ENCODE measurements at places on chromosomes 5 and 9.

- DNase-seq, result no peak
These were observed 100.5 kb upstream of the SPATA31D4 start for GRCh38 chr9:81827616-81828296.

DNA sequence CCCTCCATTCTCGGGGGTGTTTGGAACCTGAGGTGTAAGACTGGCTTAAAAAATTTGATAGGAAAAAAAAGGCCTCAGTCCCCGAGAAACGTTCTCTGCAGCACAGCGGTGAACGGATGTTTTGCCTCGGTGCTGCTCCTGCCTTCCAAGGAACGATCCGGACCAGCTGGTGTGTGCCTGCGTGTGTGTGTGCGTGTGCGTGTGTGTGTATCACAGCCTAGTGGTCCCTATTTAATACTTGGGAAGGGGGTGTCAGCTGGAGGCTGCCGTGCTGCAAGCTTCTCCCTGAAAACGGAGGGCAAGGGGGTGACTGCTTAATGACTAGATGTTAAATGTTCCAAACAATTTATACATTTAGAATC is 76.9 kb downstream of the LHX2 start:
- DNase-seq, result peak; percentile 11

DNA sequence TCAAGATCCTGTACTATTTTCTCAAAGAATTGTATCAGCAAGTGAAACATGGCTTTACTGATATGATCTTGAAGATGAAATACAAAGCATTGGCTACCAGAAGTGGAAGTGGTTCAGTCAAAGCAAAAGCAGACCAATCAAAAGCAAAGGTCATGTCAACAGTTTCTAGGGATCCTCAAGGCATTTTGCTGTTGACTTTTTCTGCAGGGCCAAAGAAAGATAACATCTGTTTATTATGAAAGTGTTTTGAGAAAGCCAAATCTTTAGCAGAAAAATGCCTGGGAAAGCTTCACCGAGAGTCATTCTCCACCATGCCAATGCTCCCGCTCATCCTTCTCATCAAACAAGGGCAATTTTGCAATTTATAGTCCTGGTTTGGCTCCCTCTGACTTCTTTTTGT is 90.3 kb upstream of the ACO1 start:
- DNase-seq, result no peak

DNA sequence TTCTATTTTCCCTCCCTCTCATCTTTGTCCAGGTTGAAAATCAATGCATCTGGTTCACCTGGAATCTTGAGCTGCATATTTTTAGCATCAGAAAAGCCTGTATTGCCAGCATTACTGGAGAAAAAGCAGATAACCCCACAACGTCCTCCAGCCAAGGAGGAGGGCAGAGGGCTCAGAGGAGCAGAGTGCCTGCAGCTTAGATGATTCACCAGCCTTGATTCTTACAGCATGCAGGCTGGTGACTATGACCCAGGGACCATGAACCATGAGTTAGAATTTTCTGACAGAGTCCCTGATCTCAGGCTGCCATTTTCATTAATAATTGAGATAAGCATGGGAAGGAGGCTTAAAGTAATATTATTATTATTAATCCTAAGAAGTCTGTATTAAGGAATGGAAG is 278.2 kb downstream of the BRINP1 start:
- no peak for DNase-seq

DNA sequence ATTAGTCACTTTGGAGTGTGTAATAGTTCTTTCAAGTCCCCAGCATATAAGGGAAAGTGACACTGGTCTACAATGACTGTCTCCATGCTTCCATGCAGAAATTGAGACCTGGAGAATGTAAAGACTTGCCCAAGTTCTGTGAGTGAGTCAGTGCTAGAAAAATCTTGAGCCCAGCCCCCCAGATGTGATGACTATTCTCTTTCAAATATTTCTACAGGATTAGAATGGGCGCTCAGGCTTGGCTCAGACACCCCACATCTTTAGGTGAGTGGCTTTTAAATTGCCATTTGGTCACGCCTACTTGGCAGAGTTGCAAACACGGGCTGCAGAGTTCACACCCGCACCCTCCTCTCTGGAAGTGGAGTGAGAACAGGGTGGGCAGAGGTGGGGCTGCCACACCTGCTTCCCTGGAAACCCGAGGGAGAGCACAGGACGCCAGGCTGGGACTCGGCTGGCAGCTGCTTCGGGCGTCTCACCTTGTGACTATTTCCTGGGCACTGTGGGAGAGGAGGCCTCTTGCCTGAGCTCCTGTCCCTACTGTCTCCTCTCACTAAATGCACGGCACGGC is 37.6 kb downstream of the ROPN1L start:
- DNase-seq, result no peak

GRCh38 chr5:140182075-140182711 is 7.2 kb downstream of the CYSTM1 start:
- peak; percentile 65 for DNase-seq

DNA sequence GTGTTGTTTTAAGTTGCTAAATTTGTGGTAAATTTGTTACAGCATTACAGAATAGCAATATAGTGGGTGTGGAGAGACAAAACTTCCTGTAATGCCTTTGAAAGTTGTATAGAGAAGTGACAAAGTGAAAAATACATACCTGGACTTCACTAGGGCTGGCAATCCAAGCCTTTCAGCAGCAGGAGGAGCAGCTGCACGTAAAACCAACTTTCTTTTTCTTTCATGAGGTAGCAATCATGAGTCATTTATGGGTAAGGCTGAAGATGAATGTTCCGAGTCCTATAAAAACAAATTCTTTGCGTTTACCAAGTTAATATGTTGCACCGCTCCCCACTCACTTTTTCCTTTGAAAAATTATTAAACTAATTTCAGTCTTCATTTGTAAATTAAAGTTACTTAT is 1138.2 kb downstream of the TAF11L14 start:
- no peak for DNase-seq

DNA sequence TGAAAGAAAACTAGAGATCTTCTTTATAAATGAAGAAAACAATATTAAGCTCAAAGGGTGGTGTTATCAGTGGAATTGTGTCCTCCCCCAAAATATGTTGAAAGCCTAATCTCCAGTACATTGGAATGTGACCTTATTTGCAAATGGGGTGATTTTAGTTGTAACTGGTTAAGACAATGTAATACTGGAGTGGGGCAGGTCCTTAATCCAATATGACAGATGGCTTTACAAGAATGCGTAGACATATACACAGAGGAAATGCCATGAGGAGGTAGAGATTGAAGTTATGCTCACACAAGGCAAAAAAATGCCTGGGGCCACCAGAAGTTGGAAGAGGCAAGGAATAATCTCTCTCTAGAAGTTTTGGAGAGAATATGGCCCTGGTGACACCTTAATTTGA is 13.7 kb upstream of the TRIM32 start:
- no peak for DNase-seq

- DNase-seq, result no peak
These were observed 658 bp downstream of the PCDHGC4 start for GRCh38 chr5:141485321-141486055.

DNA sequence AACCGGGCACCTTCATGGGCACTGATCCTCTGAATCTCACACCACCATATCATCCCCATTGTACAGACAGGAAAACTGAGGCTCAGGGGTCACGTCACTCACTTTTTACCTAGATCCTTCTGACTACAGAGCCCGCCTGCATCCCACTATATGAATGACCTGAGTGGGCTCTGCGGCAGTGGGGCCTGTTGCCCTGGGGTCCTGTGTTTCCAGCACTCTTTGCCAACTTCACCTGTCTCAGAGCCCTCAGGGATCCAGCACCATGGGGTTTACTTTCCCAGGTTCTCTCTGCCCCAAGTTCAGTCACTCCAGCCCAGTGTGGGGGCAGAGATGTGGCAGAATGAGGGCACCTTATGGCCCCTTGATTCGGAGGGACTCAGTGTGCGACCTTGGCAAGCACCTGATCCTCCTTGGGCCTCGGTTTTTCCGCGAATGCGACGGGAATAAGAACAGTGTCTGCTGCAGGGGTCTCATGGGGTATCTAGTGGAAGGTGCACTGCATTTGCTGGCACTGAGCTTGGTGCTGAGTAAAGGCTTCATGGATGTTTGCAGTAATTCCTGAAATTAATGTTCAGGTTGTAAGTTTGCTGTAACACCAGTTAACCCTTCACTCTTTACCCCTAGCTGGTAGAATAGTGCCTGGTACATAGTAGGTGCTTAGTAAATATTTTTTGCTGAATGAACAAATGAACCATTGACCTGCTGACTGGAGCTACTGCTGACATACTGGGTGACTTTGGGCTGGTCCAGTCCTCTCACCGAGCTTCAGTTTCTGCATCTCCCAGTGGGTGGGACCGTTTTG is 47.1 kb upstream of the BOD1 start:
- no peak for DNase-seq

GRCh38 chr9:5587024-5587423 is 41.9 kb upstream of the RIC1 start:
- DNase-seq, result no peak

- DNase-seq, result no peak
These were observed 11.8 kb downstream of the OTULIN start for GRCh38 chr5:14676320-14676719.

DNA sequence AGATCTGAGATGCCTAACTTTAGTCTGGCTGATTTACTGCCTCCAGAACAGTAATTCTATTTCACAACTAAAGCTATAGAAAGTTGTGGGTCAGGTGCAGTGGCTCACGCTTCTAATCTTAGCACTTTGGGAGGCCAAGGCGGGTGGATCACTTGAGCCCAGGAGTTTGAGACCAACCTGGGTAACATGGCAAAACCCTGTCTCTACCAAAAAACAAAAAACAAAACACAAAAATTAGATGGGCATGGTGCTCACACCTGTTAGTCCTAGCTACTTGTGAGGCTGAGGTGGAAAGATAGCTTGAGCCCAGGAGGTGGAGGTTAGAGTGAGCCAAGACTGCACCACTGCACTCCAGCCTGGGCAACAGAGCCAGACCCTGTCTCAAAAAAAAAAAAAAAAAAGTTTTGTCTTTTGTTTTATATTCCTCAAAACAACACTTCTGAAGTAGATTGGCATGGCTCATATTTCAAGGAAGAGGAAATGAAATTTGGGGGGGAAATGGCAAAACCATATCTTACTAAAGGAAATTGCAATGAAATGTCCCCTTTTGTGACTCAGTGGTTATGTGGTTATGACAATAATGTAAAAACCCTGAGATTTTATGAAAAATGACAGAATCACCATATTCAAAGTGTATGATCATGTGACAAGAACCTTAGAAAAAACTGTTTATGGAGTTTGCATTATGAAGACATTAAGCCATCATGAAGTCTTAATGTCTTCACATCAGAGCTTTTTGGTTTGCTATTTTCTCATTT is 16.2 kb downstream of the FNBP1 start:
- DNase-seq, result no peak

- DNase-seq, result peak; percentile 25
These were observed 15.8 kb upstream of the FCHO2 start for GRCh38 chr5:72940082-72940481.

GRCh38 chr5:132767150-132767549 is 9.9 kb downstream of the SEPTIN8 start:
- DNase-seq, result no peak
